Keratinocyte (primary cell): ENCODE measurements at places on chromosomes 2 and 18. TPM values are rescaled to one million over a fixed set of nuclear protein-coding genes. Genes with fewer than 3 reads are reported as not detected.

GRCh38 chr2:140504601-140505000 is 1626.2 kb downstream of the LRP1B start:
- H3K4me1 ChIP-seq: no peaks in the 10 kb centered on the region
- H3K27me3 ChIP-seq: no peaks in the 10 kb centered on the region
- H3K4me3 ChIP-seq: no peak overlapping the region
- H3K36me3 ChIP-seq: no peaks in the 10 kb centered on the region

GRCh38 chr2:117825437-117825836 is 10.9 kb downstream of the DDX18 start:
- H3K4me3 ChIP-seq: no peak overlapping the region
- H3K36me3 ChIP-seq: peaks cover 44% of the 10 kb centered on the region
- no peaks in the 10 kb centered on the region for H3K4me1 ChIP-seq
- H3K27me3 ChIP-seq: no peaks in the 10 kb centered on the region

DNA sequence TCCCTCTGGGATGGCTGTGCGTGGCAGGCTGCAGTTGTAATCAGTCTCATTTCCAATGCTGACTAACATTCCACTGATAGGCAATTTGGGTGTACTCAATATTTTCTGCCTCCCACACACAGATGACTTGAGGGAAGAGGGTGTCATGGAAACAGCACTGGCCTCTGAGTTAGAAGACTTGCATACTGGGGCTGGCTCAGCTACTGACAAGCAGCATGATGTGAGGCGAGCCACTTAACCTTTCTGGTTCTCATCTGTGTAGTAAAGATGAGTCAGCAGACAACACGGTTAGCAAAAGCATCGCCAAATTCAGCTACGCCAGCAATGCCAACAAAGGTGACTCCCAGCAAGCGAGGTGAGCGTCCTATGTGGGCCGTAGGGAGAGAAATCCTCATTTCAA is 73.5 kb downstream of the COLEC12 start:
- DNase-seq: no peak
- H3K4me3 ChIP-seq: no peak overlapping the region
- no peaks in the 10 kb centered on the region for H3K27me3 ChIP-seq
- no peaks in the 10 kb centered on the region for H3K4me1 ChIP-seq

GRCh38 chr2:3263487-3263886 is 114.1 kb downstream of the EIPR1 start:
- peaks cover 11% of the 10 kb centered on the region for H3K4me1 ChIP-seq
- H3K4me3 ChIP-seq: no peak overlapping the region
- H3K27ac ChIP-seq: no peak overlapping the region
- no peaks in the 10 kb centered on the region for H3K36me3 ChIP-seq
- DNase-seq: no peak

The PLB1 gene
- 5.2 to 6.7 TPM (median 5.4 TPM) in 3 replicates for polyA plus RNA-seq
